Fibroblast of skin of scalp (primary cell): ENCODE measurements at places on chromosomes 6 and 20.
A peak's percentile ranks its signal among the peaks of the same experiment; 100 is the strongest.

DNA sequence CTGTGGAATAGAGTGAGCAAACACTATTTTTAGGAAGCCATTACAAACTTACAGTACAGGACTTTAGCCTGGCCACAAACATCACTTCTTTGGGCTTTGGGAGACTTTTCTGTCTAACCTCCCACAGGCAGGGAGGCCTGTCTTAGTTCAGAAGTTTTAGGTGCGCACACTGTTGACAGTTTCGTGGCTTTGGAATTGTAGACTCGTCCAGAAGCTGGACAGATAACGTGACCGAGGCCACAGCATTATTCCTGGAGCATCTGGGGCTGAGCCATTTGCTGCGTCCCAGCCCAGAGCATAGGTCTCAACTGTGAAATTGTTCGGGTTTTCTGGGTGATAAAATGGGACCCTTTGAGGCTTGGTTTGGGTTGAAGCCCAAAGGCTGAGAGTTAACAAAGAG lies 53.8 kb downstream of the NDUFAF5 start:
- no peak for DNase-seq

DNA sequence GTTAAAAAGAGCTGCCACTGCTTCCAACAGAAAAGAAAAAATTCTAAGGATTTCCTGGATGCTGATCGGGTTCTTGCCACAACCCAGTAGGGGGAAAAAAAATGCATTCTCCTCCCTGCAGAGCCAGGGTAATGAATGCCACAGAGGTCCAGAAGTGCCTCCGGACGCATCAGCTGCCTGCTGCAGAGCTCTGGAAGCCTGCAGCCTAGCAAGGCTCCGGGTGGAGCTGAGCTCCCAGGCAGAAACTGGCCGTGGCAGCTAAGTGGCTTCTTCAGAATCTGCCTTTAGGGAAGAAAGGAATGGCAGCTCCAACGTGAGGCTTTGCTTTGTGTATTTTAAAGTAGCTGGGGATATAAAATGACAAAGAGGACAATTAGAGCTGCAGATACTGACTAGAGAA lies 155.0 kb downstream of the CFAP61 start:
- DNase-seq = no peak

DNA sequence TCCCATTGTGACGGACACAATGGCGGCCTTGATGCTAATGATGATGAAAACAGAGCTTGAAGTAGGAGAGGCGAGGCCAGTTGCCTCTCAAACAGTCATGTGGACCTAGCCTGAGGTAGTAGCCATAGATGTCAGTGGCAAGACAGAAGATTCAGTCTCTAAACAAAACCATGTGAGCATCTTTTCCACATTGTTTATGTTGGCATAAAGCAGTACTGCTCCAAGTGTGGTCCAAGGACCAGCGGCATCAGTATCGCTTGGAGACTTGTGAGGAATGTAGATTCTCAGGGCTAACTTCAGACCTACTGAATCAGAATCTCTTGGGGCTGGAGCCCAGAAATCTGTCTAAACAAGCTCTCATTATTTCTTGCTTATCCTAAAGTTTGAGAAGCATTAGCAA lies 312.8 kb upstream of the JAG1 start:
- peak; percentile 99 for DNase-seq

GRCh38 chr6:4645713-4646360 lies 130.4 kb upstream of the CDYL start:
- no peak for DNase-seq
